ENCODE measurements at places on chromosomes 5 and 9.

DNA sequence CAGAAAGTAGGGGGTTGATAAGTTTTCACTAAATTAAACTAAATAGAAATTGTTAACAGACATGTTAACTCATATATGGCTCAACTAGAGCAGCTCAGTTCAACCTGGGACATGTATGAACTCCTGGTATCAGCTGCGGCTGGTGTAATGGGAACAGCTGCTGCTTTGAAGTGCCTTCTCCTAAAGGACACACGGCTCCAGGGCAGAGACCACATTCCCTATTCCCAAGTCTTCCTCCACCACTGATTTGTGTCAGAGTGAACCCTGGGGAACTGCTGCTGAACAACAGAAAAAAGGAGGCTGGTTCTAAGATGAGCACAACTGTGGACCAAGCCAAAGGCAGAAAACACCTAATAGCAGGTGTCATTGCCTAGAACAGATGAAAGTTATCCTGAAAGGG lies 71.1 kb downstream of the MAPKAP1 start:
- no peak for DNase-seq

DNA sequence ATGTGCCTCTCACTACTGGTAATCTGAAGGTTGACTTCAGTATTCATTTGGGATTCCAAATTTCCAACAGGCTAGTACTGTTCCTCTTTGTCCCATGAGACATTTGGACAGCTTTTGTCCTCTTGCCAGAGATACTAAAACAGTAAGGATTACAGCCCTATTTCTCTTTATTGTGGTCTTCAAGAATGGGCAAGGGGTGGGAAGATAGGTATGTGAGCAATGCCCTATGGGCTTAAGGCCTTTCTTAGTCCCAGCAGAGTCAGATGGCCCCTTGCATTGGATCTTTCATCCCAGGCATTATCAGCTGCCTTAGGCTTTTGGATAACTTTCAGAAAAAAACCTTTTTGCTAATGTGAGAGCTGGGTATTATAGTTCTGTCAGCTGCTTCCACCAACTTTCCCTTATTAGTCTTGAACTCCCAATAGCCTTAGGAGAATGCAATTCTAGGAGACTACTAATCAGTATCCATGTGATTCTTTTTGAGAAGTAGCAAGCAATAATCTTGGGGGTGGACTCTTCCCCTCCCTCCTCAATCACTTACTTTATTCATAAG lies 361.1 kb upstream of the NUDT12 start:
- DNase-seq, result no peak

DNA sequence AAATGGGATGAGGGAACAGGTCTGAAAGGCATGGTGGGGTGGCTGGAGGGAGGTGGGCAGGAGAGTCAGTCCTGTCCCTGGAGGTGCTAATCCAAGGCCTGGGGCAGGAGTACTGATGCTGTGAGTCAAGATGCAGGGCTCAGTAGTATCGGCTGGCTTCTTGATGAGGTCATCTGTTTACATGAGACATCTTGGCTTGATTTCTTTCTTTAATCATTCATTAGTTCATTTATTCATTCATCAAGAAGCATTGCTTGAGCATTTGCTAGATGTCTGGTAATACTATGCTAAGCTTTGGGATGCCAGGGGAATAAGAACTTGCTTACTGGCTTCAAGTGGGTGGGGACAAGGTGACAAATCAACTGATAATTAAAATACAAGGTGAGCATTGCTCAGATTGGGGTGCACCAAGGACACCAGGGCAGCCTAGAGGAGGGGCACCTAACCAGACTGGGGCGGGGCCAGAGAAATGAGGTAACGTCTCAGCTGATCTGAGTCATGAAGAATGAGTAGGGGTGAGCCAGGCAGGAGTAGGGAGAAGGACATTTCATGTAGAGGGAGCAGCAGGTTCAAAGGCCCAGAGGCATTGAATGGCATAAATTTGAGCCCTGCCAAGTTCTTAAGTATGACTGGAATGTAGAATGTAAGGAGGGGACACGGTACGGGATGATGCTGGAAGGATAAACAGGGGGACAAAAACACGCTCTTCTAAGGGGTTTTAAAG lies 88.8 kb downstream of the EGFLAM start:
- DNase-seq, result no peak

- no peak for DNase-seq
Measured at GRCh38 chr9:77680581-77680980, 32.5 kb upstream of the GNA14 start.

- DNase-seq, result peak; percentile 39
Measured at GRCh38 chr9:35664531-35665470, at the start of gene ARHGEF39. TSS of gene ARHGEF39 (minus strand) at chr9:35665195. CDS start at chr9:35665169, 26 bp downstream.

Data from activated CD4-positive, alpha-beta T cell treated with anti-CD3 and anti-CD28 coated beads, Interleukin-2, amount 50 U/mL, for 1 hour (primary cell).